ENCODE measurements at places on chromosomes 5 and 9. TPM values are rescaled to one million over a fixed set of nuclear protein-coding genes. Genes with fewer than 3 reads are reported as not detected.
A peak's percentile ranks its signal among the peaks of the same experiment; 100 is the strongest.

FAM81B gene
- total RNA-seq = not detected

DNA sequence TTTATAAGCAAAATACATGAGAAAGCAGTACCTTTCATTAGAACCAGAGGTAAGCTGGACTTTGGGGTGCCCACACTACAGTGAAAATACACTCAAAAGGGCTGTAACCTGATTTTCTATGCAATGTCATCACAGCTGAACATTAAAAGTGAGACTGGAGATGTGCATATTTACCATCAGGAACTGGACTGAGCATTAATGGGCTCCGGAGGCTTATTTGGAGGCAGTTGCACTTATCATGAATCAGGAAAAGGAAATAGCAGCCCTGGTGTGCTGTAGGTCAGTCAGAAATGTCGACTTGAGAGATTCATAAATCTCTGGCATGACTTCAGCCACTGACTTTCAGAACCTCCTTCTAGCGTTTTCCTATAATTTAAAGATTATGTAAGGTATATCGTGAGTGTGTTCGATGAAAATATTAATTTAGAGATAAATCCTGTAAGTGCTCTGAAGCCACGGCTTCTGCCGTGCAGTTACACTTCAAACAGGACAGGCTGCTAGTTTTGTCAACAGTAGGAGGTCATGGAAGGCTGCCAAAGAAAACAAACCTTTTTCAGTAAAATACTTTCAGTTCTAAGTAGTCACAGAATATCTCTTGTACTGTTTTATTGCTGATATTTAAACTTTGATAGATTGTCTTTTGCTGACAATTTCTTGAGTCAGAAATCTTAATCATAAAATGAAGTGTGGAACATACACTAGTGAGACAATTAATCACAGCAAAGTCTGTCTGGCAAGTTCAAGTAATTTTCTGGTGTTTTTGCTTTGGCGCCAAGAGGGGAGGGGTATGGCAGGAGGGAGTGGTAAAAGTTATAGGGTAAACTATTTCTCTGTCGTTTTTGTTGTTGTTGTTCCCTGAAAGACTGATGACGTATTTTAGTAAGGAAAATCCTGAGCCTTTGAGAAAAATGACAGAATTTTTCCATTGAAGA lies 939.7 kb downstream of the NR2F1-AS1 start:
- peak; percentile 76 for DNase-seq

- DNase-seq = no peak
These were observed 11.8 kb downstream of the GALNT12 start for GRCh38 chr9:98819231-98819630.

- DNase-seq = peak; percentile 73
These were observed 216.3 kb downstream of the TTLL11 start for GRCh38 chr9:121876658-121877271.

DND1 gene
- total RNA-seq = 0.12 TPM

DNA sequence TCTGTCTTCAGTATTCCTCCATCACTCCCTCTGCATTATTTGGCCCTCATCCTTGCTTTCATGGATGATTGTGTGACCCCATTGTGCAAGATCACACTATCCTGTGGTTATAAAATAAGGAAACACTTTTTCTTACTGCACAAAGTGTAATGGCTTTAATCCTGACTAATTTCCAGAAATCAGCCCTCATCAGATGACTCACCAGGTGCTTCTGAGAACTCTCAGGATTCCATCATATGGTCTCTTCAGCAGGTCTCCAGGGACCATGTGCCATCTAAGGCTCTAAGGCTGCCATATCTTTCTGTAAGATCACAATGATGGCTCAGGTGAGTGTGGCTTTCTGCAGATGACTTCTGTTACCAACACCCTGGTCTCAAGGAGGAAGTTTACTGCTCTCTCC lies 27.3 kb upstream of the FER start:
- DNase-seq = no peak

DNA sequence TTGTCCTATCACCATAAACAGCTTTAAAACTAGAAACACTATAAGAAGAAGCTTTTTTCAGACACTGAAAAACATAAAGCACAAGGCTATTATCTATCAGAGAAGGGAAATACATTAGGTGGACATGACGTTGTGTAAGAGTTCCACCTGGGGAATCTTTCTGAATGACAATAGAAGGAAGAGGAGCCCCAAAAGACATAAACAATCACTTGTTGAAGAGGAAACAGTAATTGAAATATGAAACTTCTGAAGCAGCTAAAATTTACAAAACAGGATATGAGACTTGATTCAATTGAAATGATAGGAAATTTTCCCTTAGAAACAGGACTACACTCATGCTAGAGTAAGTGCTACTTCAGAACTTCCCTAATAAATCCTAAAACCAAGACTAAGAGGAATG lies 933.6 kb downstream of the EFNA5 start:
- no peak for DNase-seq

- peak; percentile 86 for DNase-seq
These were observed 2.0 kb downstream of the NR2F1-AS1 start for GRCh38 chr5:93578813-93579691.

DNA sequence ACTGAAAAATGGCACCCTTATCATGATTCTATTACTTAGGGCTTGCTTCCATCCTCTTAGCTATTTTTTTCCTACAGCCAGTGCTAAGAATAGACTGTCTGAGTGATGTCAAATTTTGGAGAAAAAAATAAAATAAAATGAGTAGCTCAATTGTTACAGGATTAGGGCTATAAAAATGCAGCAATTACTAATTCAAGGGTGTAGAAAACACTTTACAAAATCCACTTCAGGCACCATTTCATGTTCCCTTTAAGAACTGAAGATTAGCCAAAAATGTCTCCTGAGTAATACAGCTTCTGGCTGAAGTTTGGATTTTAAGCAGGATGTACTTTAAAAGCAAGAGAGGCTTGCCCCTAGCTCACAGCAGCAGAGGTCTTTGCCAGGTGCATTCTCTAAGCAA lies 240.5 kb upstream of the IRX1 start:
- no peak for DNase-seq

- DNase-seq = no peak
These were observed 23.5 kb upstream of the ELAVL2 start for GRCh38 chr9:23849379-23850035.

C5orf34 gene
- total RNA-seq = 14.5 TPM

All from RPMI7951 (cell line).